ENCODE measurements at places on chromosomes 1 and 21. TPM values are rescaled to one million over a fixed set of nuclear protein-coding genes. Genes with fewer than 3 reads are reported as not detected.

DNA sequence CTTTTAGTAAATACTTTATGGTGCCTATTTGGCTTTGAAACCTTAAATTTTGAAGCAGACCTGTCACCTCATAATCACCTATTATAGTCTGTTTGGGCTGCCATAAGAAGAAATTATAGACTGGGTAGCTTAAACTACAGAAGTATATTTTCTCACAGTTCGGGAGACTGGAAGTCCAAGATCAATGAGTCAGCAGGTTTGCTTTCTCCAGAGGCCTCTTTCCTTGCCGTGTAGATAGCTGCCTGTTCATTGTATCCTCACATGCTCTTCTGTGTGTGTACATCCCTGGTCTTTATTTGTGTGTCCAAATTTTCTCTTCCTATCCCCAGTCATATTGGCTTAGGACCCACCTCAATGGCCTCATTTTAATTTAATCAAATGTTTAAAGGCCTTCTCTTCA lies 518.2 kb downstream of the ADGRL2 start:
- DNase-seq: no peak

DNA sequence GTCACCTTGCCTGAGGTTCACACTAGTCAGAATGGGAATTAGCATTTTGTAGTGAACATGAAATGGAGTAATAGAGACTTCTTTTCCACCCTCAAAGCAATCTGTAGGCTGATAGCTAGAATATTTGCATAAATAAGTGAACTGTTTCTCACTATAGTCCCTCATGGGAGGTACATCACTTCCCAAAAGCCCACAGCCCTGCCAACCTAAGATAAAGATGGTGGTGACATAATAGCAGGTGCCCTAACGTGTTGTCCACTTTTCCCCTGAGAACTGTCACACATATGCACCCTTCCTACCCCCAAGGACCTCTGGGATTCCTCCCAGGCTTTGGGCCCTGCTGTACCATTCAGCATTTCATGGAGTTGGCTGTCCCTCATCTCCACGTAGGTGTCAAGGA lies 4.4 kb downstream of the TMEM35B start:
- no peak for DNase-seq

The SPRR5 gene
- polyA plus RNA-seq: not detected

The C1orf167 gene
- polyA plus RNA-seq: 0.37 TPM
